Activated CD4-positive, alpha-beta memory T cell treated with anti-CD3 and anti-CD28 coated beads for 36 hours (primary cell): ENCODE measurements at places on chromosomes 2 and 18. TPM values are rescaled to one million over a fixed set of nuclear protein-coding genes. Genes with fewer than 3 reads are reported as not detected.
A peak's percentile ranks its signal among the peaks of the same experiment; 100 is the strongest.

GRCh38 chr2:181848261-181848886, 43.2 kb upstream of the ITPRID2 start:
- DNase-seq, result no peak

DNA sequence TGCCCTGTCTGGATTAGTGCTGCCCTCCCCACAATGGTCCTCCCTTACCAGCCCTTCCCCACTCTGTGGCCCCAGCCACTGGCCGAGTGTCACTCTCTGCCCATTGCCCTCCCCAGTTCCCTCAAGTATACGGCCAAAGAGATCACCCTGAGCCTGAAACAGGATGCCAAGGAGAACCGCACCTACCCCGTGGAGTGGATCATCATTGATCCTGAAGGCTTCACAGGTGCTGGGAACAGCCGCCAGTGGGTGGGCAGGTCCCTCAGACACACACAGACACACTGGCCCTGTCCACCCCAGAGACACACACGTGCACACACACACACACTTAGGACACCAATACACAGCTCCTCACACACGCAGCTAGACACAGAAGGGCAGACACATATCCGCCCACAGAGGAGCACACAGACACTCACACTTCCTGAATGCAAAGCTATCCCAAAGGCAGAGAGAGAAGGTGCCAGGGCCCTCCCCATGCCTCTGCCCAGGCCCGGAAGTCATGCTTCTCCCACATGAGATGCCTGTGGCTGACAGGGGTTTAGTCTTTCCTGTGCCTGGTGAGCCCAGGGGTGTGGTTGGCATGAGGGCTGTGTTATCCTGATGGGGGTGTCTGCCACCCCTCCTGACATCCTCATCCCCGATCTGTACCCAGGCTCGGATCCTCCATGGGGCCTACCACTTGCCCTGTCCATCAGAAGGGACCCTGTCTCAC, 2.9 kb downstream of the CHRND start:
- no peak for DNase-seq

DNA sequence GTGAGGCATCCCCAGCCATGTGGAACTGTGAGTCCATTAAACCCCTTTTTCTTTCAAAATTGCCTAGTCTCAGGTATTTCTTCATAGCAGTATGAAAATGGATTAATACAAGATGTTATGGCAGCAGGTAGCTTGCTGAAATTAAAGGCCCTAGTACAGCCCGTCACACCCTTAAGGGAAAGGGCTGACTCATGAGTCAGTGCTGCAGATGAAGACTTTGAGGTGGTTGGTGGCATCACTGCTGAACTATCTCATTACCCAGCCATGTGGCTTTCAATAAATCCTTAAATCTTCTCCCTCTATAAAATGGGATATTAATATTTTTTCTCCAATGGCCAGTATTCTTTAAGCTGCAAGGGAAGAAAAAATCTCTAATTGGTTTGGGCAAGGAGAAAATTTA, 226.1 kb upstream of the CCDC68 start:
- no peak for DNase-seq

GRCh38 chr2:222391743-222392285, 32.5 kb upstream of the SGPP2 start:
- DNase-seq, result no peak

- no peak for DNase-seq
Measured at GRCh38 chr2:98381494-98381893, 35.2 kb downstream of the CNGA3 start.

DNA sequence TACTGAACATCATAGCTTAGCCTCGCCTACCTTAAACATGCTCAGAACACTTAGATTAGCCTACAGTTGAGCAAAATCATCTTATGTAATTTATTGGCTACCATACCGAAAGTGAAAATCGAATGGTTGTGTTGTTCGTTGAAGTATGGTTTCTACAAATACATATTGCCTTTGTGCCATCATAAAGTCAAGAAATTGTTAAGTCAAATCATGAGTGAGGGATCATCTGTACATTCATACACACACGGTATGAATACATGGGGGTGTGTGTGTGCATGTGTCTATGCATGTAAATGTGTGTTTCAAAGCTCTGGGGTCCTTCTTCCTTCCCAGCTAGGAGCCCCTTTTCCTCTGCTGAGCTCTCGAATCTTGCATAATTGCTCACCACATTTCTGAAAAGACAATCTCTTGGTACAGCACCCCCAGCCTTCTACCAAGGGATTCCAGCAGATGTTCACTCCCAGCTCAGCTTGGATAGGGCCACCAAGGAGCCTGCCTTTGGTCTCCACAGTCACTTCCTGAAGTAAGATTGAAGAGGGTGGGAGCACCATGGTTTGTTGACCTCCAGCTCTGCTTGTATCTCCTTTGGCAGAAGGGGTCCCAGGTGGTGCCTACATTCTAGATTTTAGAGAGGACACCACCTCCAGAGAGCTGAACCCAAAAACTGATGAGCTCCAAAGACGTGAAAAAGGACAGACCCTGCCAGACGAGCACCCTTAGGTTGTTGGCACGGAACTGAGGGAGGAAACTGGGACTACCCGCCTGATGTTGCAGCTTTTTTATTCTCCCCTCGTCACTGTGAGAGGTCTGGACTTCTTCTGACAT, 33.2 kb upstream of the CYP1B1 start:
- no peak for DNase-seq

DNA sequence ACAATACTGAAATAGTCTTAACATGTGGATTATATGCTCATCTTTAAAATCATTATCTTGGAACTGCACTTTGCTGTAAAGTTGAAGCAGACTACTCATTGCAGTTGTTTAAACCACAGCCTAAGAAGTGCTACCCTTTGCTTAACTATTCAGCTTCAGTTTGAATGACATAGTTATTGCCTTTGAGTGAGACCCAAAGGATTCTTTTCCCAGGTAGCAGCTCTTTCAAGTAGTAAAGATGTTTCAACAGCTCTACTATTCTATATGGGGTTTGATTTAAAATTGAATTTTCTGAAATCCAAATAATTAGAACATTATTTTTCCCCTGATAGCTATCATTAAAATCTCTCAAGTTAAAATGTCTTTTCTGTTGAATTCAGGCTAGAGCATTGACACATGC, 1.1 kb downstream of the SCG2 start:
- DNase-seq, result no peak

SLC30A3 gene
- total RNA-seq, result 0.90 TPM

FEV gene
- not detected for total RNA-seq

PLGLB2 gene
- 0.29 TPM for total RNA-seq

DNAJC5G gene
- total RNA-seq, result 0.19 TPM

GRCh38 chr2:168614172-168615018, 158.3 kb downstream of the CERS6 start:
- peak; percentile 11 for DNase-seq

DNA sequence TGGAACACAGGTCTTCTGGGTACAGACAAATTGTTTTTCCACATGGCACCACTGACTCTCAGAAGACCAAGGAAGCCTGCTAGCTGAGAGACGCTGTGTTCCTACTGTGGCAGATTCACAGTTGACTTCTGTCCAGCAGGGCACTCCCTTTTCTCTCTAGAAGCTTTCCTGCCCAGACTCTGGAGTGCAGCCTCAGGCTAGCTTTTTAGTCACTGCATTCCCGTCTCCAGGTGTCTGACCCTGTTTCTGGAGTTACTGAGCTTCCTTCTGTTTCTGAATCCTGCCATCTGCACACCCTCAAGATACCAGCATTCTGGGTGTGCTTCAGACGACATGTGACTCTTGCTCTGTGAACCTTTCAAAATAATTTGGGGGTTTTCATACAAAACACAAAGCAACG, 125.1 kb downstream of the TMEM200C start:
- DNase-seq, result no peak

DNA sequence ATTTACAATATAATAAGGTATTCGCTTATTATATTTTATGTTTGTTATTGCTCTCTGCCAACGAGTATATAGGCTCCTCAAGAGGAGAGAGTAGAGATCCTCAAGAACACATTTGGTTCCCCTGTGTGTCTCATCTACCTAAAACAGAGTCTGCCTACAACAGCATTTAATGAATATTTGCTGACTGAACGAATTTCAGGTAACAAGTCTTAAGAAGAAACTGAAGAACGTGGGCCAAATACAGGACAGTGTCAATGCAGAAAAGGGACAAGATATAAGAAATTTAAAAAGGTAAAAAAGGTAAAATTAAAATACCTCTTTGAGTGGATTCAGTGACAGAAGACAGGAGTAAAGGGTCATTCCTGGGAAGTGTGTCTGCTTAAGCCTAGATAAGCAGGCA, 129.2 kb downstream of the HNMT start:
- no peak for DNase-seq

DNA sequence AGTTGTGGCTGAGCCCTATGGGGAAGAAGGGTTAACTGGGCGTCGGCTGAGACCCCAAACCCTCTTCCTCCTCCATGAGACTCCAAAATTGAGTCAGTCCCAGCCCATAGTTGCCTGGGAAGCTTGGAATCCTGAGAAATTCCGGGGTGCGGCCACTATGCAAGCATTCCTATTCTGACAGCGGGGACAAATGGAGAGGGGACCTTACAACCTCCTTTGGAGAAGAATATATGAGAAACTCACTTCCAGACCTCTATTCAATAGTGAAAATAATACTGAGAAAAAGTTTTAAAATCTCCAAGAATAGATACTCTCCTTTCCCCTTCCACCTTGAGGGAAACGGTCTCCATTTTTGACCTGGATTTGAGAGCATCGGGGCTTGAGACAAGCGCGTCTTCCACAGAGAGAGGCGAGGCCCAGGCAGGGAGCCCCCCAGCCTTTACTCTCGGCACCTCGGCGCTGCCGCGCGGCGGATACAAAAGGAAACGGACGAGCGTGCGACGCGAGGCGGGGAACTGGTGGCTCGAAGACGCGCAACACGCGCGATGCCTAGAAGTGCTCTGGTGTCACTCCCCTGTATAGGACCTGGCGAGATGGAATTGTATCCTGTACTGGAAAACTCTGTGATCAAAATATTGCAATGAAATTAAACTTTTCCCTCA, 11.1 kb downstream of the NR4A2 start:
- peak; percentile 50 for DNase-seq

ATP6V1C2 gene
- not detected for total RNA-seq

GRCh38 chr2:5720426-5720825, 28.2 kb downstream of the SOX11 start:
- no peak for DNase-seq

GRCh38 chr2:17713291-17713690, 40.3 kb downstream of the SMC6 start:
- DNase-seq, result no peak

KCNG2 gene
- total RNA-seq, result not detected

DNA sequence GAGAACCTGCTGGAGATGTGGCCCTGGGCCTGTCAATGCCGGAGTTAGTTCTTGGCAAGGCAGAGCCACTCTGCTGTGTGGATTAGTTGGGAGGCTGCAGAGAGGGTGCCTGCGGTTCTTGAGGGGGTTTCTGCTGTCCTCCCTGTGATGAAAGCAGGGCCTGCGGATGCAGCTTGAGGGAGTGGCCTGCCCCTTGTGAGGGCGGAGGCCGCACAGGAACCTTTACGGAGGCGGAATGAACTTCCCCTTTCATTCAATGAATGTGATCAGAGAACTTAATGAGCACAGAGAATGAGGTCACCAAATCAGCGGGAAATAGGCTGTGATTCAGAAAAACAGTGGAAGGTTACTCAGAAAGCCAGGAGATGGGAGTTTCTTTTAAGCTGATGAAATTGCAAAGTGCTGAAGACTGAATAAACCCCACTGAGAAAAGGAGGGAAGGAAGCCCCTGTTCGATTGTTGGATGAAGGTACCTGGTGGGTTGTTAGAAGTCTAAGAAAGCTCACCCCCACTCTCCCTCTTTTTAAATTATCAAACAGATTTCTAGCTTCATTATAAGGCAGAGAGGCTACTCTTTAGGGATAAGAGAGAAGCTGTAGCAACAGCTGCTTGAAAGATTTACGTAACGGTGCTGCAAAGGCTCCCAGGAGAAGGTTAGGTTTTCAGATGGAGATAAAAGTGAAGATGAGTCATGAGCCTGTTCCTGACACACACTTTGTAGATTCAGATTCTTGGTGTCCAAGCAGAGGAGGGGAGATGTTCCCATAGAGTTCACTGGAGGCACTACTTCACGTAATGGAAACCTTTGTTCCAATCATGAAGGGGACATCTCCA, 47.4 kb downstream of the VWA3B start:
- DNase-seq, result peak; percentile 85

GRCh38 chr2:75728614-75729419, 18.1 kb upstream of the GCFC2 start:
- no peak for DNase-seq

KCNE4 gene
- total RNA-seq, result not detected
